Kasumi-1 (cell line): ENCODE measurements at places on chromosomes 6 and 20.

DNA sequence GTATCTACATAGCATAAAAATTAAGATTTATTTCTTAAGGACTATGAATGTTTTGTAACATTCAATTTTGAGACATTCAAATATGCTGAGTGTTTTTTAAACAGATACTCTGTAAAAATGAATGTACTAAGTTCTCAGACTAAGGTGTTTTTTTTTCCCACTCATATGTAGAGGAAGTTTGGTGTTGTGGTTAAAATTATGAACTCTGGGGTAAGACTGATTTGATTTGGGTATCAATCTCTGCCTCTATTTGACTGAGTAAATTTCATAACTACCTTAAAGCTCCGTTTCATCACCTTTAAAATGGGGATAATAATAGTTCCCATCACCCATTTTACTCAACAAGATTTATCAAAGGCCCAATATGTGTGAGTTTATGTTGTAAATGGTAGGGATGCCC lies 386.6 kb upstream of the FLRT3 start:
- DNase-seq = no peak

DNA sequence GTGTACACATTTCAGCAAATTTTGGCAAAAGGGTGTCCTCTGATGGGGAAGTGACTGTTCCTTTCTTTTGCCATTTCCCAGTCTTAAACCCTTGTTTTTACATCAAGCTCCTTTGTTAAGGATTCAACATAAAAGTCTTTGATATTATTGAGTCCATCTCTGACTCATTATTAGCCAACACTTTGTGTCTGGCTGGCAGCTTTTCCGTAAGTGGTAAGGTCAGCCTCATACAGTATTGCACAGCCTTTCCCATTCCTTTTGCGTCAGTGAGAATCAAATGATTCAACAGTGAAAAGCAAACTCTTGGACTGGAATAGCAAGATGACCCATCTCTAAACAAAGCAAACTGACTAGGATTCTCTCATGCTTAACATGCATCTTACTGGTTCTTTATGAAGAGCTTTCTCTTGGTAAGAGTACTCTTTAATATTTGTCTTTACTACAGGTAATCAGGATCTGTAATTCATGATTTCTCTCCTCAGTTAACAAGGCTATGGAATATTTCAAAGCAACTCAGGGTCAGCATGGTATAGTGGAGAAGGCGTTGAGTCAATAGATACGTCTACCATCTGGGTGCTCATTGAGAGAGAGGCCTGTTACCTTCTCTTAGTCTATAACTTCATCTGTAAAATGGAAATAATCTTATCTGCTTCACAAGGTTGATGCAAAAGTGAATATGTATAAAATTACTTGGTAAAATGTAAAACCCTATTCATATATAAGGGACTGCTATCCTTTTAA lies 183.6 kb downstream of the PRL start:
- DNase-seq = no peak

- DNase-seq = no peak
Observed at GRCh38 chr6:7085911-7086310, 21.9 kb upstream of the RREB1 start.

DNA sequence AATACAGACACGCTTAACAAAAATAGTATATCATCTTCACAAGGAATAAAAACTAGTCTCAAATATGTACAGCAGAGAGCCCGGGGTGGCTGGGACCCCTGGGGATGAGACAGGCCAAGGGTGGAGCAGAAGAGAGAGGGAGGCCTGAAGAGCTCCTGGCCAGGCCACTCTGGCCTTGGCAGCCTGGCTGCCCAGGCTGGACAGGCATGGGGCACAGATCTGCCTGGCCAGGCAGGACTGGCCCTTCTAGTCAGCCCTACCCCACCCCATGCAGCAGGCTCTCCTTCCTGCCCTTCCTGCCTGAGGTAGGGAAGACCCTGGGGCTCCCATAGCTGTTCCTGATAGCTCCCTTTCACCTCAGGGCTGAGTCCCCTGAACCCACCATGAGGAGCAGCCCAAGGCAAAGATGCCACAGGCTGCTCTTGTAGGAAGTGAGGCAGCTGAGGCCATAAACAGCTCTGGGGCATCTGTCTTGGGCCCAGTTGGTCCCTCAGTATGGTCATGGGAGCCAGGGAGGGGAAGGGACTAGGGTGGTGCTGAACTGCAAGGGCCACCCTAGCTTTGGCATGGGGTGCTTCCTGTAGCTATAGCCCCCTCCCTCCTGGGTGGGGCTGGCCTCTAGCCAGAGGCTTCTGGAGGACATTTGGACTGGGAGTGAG lies 27.1 kb downstream of the COX4I2 start:
- no peak for DNase-seq

GRCh38 chr20:58340151-58340550 lies 30.6 kb downstream of the RAB22A start:
- DNase-seq = no peak

GRCh38 chr6:30570740-30571074 lies 535 bp upstream of the ABCF1 start:
- no peak for DNase-seq

DNA sequence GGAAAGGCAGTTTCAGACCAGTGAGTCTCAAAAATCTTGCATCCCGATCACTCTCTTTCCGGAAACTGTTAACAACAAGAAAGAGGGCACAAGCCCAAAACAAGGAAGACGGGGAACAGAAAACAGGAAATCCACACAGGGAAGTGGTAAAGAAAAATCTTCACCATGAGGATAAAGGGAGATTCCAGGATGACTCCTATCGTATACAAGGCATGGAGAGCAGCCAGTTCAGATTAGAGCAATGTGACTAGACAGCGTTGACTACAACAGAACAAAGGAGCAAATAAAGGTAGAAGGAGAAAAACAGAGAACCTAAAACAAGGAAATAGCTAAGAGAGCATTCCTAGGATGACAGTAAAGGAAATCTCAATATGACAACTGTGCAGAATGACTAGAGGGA lies 26.5 kb downstream of the VNN1 start:
- no peak for DNase-seq

DNA sequence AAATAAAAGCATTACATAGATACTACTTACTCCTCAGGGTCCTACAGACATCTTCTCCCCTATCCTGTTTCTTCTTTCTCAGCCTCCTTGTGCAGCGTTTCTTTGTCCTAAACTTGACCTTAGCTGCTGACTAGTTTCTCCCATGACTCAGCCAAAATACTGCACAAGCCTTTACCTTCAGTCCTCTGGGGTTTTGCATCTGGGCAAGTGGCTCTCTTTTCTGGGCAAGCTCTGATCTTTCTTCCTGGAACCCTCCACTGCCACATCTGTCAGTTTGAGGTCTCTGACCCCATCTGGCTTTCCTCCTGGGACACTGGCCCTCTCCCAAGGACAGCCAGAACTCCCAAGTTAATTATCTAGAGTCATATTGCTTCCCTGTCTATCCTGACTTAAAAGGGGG lies 838.4 kb downstream of the DHX35 start:
- no peak for DNase-seq

- DNase-seq = no peak
Observed at GRCh38 chr20:8061861-8062518, 42.4 kb upstream of the TMX4 start.

- DNase-seq = no peak
Observed at GRCh38 chr6:26388014-26388413, 5.1 kb downstream of the BTN2A2 start.
